Fibroblast of mammary gland (primary cell): ENCODE measurements at places on chromosomes 6 and 20.

DNA sequence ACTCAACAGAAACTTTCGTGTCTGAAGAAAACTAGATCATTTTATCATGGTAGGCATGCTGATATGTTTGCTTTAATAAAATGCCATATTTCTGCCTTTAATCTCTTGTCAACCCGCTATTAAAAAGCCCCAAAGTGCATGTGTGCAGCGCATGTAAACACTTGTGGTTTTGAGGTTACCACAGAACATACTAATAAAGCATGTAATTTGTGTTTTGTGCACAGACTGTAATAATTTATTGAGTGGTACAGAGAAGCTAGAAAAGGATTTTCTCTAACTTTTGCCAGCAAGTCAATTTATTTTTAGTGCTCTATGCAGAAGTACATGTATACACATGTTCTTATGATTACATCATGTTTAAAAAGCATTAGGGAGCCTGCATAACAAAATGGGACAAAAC is 349.9 kb upstream of the SLC35B3 start:
- no peak for DNase-seq

DNA sequence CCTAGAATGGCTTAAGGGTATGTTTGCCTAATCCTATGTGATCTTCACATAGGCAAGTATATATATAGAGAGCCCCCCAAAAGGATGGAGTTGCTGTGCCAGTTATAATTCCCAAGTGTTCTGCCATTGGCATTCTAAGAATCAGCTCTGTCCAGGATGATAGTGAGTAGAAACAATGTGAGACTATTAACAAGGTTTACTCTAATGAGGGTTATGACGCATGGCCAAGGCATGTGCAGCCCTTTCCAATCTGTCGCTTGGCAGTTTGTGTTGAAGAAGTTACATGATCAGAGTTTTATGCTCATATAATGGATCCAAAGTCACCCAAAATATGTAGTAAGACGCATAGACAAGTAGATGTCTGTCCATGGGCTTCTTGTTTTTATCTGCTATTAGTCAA is 33.6 kb downstream of the VGLL2 start:
- DNase-seq, result no peak

- no peak for DNase-seq
Measured at GRCh38 chr20:35478804-35479472, 23.5 kb downstream of the CEP250 start.

GRCh38 chr6:126118058-126118755 is 131.9 kb downstream of the TRMT11 start:
- peak; percentile 18 for DNase-seq

GRCh38 chr6:77397561-77397960 is 65.7 kb downstream of the HTR1B start:
- DNase-seq, result peak; percentile 2

DNA sequence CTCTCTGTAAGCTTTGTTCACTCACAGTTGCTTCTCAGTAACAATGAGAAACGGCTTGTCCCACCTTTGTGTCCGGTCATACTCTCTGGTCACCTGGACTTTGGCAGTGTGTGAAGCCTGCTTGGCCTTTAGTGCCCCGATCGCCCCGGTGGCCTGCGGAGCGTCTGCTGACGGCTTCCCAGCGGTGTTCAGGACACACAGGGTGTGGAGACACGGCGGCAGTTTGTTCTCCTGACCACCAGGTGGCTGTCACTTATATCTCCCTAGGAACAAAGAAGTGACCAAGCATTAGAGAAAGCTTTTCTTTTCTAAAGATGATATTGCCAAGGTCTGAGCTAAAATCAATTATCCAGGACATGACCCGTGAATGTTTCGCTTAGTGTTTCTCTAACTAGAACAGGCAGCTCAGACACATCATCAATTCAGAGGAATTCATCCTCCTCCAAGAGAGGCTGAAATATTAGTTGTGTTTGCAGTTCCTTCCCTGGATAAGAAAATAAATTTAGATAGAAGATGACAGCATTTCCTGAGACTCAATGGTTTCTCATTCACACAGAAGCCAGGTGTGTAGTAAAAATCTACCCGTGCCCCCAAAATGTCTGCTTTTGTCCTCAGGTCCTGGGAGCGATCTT is 167.4 kb upstream of the THBS2 start:
- DNase-seq, result peak; percentile 19
